Left renal pelvis (tissue), 4 donors: ENCODE measurements at places on chromosomes 1 and 21. TPM values are rescaled to one million over a fixed set of nuclear protein-coding genes. Genes with fewer than 3 reads are reported as not detected.

Gene IVL
- polyA plus RNA-seq, result not detected

Gene TRIM45
- polyA plus RNA-seq, result 23.5 TPM

Gene RORC
- 1.1 TPM for polyA plus RNA-seq

Gene GPR3
- 0.76 TPM for polyA plus RNA-seq

Gene CLCA4
- not detected for polyA plus RNA-seq

Gene ZBED6
- polyA plus RNA-seq, result 19.0 TPM

Gene GLIS1
- polyA plus RNA-seq, result 3.1 TPM

Gene PCP4L1
- 1.6 TPM for polyA plus RNA-seq

Gene WDR77
- polyA plus RNA-seq, result 42.8 TPM

Gene EIF4G3
- polyA plus RNA-seq, result 63.5 TPM

Gene SH3BGR
- 3.3 TPM for polyA plus RNA-seq

Gene TSHB
- not detected for polyA plus RNA-seq

Gene NBPF10
- 3.7 TPM for polyA plus RNA-seq

Gene MFSD2A
- polyA plus RNA-seq, result 0.37 TPM

Gene PLA2G2E
- not detected for polyA plus RNA-seq

Gene LCE1A
- not detected for polyA plus RNA-seq

Gene TCHHL1
- not detected for polyA plus RNA-seq

Gene KIF17
- polyA plus RNA-seq, result 5.1 TPM

Gene MIXL1
- 0.31 TPM for polyA plus RNA-seq

Gene A3GALT2
- 0.12 TPM for polyA plus RNA-seq

Gene CRB1
- 3.3 TPM for polyA plus RNA-seq

Gene OLIG2
- polyA plus RNA-seq, result not detected

Gene FTCD
- 2.9 TPM for polyA plus RNA-seq

Gene UBE2G2
- polyA plus RNA-seq, result 134 TPM

Gene MTX1
- polyA plus RNA-seq, result 39.2 TPM

Gene TNFRSF4
- 1.5 TPM for polyA plus RNA-seq
